AML-193 (cell line): ENCODE measurements at places on chromosomes 11 and 22.

GRCh38 chr11:102518296-102519094, 12.1 kb downstream of the MMP7 start:
- no peak for DNase-seq

GRCh38 chr11:124481365-124482323, 36.1 kb upstream of the OR8B8 start:
- DNase-seq, result peak; percentile 70

- no peak for DNase-seq
These were observed 1.8 kb upstream of the CCND1 start for GRCh38 chr11:69638941-69639681.

DNA sequence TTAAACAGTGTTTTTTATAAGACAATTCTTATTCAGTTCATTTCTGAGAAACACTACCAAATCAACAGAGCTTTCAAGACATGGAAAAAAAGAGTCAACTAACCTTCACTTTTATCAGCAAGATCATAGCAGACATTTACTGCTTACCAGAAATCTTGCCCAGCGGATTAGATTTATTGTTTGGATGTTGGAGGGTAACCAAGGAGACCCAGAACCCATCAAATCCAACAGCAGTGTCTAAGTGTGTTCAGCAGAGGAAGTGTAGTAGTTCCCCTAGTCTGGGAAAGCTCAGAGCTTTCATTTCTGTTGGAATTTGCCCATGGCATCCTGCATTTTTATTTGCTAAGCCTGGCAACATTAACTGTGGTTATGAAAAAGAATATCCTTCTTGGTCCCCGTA, 2.4 kb upstream of the PGM2L1 start:
- no peak for DNase-seq

DNA sequence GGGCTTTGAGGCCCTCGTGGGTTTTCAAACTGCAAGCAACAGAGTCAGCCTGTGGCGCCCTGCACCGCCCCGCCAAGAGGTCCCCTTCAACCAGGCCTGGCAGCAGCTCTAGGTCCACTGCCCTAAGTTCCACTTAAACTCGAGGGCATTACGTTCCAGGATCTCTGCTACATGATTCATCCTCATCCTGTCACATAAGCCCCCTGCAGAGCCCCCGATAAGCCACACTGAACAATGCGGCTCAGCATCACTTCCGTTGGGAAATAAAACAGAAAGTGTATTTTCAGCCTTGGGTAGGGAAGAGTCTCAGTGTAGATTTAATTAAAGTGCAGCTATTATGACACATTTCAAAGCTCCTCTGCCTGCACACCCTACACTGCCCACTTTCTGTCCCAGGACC, 24.6 kb downstream of the SULT4A1 start:
- no peak for DNase-seq

- DNase-seq, result no peak
These were observed 16.4 kb upstream of the OR5AL1 start for GRCh38 chr11:56396047-56396446.

GRCh38 chr11:101475699-101476098, 108.1 kb downstream of the TRPC6 start:
- no peak for DNase-seq

DNA sequence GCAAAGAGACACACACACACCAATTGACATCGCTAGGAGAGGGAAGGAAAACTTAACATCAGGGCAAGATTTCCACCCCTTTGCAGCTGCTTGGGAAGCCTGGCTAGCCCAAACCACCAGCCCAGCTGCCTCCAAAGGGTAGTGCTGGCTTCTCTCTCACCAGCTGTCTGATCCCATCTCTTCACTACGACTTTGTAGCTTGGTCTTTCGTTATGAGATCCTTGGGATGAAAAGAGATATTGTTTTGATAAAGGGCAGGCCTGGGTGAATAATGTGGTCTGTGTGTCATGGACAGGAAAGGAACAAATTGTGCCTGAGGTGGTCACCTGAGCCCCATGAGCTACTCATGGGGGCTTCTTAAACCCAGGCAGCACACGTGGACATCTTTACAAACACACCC, 101.9 kb downstream of the ARL14EP start:
- no peak for DNase-seq

GRCh38 chr22:46233231-46233630, 16.9 kb downstream of the CDPF1 start:
- DNase-seq, result no peak

DNA sequence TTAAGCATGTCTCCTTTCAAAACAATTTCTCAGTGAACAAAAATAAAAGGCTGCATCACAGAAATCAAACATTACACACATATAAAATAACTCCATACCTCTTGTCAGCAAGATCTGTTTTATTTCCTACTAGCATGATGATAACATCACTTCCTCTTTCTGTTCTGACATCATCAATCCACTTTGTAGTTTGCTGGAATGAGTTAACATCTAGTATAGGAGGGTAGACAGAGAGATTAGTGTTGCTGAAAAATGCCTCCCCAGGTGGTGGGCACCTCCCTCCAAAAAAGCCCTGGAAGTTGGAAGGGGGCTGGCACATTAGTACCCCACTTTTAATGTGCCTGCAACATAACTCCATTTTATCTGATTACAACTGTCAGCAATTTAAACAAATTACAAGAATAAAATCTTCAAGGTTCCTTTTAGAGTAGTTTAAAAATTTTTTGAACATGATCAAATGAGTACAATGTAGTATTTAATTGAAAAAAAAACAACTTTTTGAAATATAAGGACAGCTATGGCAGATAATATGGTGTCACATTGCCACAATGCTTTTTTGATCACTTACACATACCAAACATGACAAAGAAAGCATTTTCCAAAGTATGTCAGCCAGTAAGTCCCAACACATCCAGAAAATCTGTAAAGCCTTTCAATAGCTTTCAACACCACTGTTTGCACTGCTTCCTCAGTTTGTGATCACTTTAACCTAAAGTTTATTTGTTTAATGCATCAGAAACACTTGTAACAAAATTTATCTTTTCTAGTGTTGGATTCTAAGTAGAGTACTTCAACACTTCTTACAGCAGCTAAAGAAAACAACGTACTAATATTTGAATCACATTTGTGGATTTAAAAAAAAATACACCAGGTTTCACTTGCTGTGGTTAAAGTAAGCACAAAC, 44.5 kb downstream of the RAB6A start:
- peak; percentile 46 for DNase-seq

DNA sequence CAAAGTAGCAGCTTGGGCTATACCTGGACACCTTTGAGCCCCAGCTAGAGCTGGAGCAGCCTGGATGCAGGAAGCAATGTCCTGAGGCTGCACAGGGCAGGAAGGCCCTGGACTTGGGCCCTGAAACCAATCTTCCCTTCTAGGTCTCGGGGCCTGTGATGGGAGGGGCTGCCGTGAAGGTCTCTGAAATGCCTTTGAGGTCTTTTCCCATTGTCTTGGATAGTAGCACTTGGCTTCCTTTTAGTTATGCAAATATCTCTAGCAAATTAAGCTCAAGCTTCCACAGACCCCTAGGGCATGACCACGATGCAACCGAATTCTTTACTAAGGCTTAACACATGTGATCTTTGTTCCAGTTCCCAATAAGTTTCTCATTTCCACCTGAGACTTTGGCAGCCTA, 40.0 kb downstream of the LINC01488 start:
- DNase-seq, result no peak

DNA sequence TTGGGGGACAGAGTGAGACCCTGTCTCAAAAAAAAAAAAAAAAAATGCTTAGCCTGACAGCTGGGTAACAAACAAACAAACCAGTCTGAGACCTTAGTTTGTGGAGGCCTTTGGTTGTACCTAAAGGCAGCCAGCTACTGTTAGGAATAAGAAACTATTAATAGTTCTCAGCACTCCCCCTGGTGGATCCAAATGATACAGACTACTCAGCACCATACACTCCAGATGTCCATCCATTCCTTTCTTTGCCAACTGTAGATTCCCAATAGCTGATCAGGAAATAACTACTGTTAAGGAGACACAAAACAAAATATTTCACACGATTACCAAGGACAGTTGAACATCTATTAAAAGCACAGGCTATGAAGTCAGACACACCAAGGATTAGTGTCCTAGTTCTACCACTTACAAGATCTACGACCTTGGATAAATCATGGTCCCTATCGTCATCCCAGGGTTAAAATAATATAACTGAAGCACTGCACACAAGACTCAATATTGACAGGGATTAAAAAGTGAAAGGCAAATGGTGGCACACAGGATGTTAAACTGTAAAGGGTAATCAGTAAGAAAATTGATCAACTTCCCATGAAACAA, 17.2 kb downstream of the CLDN25 start:
- peak; percentile 48 for DNase-seq

DNA sequence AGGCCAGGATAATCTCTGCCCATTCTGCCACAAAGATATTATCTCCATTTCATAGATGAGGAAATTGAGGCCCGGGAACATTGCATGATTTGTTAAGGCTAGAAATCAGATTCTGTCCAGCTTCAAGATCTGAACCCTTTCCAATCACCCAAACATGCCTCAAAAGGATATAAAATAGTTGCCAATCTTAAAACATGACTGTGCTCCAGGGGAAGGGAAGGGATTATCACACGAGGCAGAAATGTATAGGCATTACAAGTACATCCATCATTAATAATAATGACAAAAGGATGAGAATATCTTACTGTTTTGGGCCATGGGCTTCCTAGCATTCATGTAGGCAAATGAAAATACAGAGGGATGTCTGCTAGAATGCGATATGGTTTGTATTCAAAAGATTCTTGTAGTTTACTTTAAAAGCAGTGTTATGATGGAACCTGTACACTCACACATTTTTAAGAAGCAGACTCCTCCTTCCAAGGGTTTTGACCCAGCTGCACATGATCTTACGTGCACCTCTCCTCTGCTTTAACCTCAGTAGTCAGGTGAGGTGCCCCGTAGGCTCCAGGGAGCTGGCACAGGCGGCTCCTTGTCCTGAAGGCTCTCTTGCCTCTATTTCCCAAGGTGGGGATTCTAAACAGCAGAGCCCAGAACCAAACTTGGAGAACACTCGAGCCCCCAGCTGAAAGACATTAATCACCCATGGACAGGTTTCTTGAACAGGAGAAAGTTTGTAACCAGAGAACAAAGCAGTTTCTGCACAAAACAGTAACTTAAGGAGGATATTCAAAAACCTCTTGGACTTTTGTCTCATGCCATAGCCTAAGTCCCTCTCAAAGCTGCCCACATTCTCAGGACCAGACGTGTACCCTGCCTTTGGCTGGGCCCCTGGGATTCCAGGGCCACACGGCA, 36.0 kb downstream of the PARVA start:
- no peak for DNase-seq

GRCh38 chr11:116927163-116927974, 89.9 kb upstream of the APOA1 start:
- DNase-seq, result no peak

GRCh38 chr22:45919504-45920286, 57.3 kb downstream of the WNT7B start:
- no peak for DNase-seq

DNA sequence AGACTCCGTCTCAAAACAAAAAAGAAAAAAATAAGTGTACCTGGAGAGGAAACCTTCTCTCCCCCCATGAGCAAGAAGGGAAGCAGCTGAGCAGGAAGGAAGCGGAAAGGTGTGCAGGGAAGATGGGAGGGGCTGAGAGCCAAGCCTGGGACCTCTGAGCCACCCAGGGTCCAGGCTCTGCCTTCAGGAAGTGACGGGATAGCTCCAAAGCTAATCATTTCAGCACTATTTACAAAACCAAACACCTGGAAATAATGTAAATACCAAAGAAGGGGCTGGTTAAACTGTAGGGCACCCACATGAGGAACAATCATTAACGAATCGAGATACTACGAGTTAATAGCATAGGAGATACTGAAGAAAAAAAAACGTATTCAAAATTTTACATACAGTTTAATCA, 27.9 kb downstream of the ARRB1 start:
- no peak for DNase-seq

DNA sequence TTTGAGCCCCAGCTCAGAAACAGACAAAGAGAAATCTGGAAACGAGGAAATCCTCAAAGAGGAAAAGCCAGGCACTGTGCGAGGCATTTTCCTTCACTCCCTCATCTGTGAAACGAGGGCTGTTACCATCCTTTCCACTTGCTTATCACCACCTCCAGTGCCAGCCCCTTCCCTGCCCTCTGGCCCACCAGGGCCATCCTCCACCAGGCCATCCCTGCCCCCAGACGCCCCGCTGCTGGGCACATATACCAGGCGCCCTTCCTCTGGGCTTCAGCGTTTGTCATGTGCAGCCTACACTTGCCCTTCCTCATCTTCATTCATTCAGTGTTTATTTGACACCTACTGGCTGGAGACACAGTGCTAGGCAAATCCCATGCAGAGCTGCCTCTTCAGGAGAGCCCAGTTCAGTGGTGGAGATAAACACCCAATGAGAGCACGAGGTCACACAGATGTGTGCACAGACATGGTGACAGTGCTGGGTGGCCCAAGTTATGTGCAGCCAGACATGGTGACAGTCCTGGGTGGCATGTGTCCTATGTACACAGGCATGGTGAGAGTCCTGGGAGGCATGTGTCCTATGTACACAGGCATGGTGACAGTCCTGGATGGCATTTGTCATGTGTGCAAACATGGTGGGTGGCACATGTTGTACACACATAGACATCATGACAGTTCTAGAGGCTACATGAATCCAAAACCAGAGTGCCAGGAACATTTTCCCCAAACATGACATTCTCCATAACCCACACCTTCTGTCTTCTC, 9.7 kb downstream of the SPTBN2 start:
- DNase-seq, result no peak
